ENCODE measurements at places on chromosomes 12 and 14.

GRCh38 chr12:77104792-77105191 lies 39.4 kb upstream of the E2F7 start:
- H3K4me1 ChIP-seq = peaks cover 1% of the 10 kb centered on the region
- H3K36me3 ChIP-seq = no peaks in the 10 kb centered on the region
- DNase-seq = no peak
- peaks cover 6% of the 10 kb centered on the region for H3K27me3 ChIP-seq
- no peak overlapping the region for H3K4me3 ChIP-seq
- H3K27ac ChIP-seq = no peak overlapping the region

DNA sequence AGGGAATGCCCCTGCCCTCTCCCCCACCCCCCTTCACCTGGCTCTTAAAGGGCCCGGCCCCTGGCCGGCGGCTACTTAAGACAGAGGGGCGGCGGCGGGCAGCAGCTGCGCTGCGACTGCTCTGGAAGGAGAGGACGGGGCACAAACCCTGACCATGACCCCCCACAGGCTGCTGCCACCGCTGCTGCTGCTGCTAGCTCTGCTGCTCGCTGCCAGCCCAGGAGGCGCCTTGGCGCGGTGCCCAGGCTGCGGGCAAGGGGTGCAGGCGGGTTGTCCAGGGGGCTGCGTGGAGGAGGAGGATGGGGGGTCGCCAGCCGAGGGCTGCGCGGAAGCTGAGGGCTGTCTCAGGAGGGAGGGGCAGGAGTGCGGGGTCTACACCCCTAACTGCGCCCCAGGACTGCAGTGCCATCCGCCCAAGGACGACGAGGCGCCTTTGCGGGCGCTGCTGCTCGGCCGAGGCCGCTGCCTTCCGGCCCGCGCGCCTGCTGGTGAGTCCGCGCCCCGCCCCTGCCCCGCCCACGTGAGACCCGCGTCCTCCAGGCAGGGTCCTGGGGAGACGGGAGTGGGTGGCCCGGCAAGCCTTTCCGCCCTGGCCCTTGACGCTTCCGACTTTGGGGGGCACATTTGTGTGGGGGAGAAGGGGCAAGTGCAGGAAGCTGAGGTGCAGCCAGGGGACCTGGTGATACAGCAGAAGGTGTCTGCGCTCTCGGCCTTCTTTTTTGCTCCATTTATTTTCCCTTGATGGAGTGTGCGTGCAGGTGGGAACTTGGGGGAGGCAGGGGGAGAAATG lies at the start of gene IGFBP6:
IGFBP6 (plus strand) TSS at position 104 of the 790 bp plus-strand sequence; CDS start at position 155, 51 bp downstream.
- H3K27ac ChIP-seq = peak within 1 kb of the TSS; percentile 92
- peaks cover 58% of the 10 kb centered on the region for H3K4me1 ChIP-seq
- DNase-seq = peak; percentile 78
- H3K27me3 ChIP-seq = peaks cover 2% of the 10 kb centered on the region
- peak within 1 kb of the TSS; percentile 80 for H3K4me3 ChIP-seq

GRCh38 chr12:111038941-111039340 lies 118.6 kb upstream of the MYL2 start:
- no peaks in the 10 kb centered on the region for H3K36me3 ChIP-seq
- H3K4me1 ChIP-seq = peaks cover 11% of the 10 kb centered on the region
- no peak overlapping the region for H3K4me3 ChIP-seq
- H3K27ac ChIP-seq = no peak overlapping the region

- H3K27me3 ChIP-seq = peaks cover 1% of the 10 kb centered on the region
- no peak overlapping the region for H3K4me3 ChIP-seq
Observed at GRCh38 chr12:117897372-117898161, 71.2 kb downstream of the KSR2 start.

- peak overlapping the region; percentile 94 for H3K4me3 ChIP-seq
- no peak for DNase-seq
- peaks cover 41% of the 10 kb centered on the region for H3K4me1 ChIP-seq
- peak overlapping the region; percentile 98 for H3K27ac ChIP-seq
- peaks cover 14% of the 10 kb centered on the region for H3K36me3 ChIP-seq
Observed at GRCh38 chr12:108561852-108562347, 496 bp upstream of the ISCU start.

Measured in activated naive CD8-positive, alpha-beta T cell treated with anti-CD3 and anti-CD28 coated beads, Interleukin-2, amount 10 ng/mL, durations not matched to agents 7 days and 5 days (primary cell).